Right renal pelvis (tissue), 4 donors: ENCODE measurements at places on chromosomes 7 and 10.

- no peak for DNase-seq
Observed at GRCh38 chr7:105675934-105676371, 94.7 kb upstream of the EFCAB10 start.

DNA sequence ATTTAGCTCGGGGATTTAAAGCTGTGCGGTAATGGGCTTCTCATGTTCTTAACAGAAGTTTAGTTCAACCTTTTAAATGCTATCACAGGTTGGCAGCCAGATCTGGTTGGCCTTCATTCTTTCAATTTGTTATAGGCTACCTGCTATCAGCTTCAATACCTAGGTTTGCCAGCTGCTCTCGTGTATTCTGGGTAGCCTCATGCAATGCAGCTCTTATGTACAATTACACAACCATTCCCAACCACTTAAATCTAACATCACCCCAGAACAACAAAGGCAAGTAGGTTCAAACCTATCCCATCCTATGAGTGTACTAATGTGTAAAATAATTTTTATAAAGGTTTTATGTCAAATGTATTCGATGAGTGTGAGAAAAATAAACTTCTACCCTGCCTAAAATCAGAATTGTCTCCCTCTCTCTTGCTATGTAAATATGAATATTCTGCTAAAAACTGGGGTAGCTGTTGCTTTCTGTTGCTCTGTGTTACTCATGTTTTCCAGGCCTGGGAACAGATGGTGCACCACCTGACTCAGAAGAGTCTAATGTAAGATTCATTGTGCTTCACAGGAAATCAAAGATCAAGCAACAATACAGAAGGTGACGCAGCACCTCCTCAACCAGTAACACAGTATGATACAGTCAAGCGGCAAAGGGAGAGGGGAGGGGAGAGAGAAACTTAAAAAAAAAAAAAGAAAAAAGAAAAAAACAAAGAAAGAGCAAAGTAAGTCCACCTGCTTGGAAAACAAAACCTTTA, 188.6 kb downstream of the ETV1 start:
- no peak for DNase-seq

GRCh38 chr7:38660427-38661099, 29.4 kb upstream of the AMPH start:
- no peak for DNase-seq

- DNase-seq = peak; percentile 13
Observed at GRCh38 chr10:89206402-89207180, 526 bp downstream of the CH25H start.

DNA sequence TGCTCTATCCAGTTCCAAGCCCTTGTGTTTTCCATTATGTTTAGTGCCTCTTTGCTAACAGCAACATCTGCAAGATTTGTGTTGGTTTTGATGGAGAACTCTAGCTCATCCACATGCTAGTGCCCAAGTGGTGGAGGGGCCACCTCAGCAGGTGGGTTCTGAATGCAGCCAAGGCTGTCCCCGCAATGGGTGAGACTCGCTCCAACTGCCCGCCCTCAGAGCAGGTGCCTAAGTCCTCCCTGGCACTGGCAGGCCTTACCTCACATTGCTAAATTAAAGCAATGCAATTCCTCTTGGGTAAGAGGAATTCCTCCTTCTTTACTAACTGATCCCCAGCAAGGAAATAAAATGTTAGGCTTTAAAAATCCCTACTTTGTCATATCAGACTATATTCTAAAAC, 146.8 kb downstream of the ADCY1 start:
- DNase-seq = no peak

DNA sequence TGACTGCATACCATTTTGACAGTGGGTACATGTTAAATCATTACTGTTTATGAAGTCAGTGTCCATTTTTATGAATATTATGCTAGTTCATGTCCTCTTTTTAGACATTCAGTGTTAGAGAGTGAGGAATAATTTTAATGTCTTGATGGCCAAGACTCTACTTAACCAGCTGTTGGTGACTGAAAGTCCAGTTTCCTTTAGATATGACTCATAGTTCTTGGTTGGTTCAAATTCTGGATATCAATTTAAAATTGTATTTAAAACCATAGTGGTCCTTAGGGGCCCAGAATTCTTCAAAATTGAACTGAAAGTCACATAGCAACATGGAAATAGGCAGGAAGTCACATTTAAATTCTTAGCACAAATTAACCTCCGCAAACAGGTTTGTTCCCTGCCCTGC, 196.5 kb upstream of the PRPS1L1 start:
- DNase-seq = no peak

DNA sequence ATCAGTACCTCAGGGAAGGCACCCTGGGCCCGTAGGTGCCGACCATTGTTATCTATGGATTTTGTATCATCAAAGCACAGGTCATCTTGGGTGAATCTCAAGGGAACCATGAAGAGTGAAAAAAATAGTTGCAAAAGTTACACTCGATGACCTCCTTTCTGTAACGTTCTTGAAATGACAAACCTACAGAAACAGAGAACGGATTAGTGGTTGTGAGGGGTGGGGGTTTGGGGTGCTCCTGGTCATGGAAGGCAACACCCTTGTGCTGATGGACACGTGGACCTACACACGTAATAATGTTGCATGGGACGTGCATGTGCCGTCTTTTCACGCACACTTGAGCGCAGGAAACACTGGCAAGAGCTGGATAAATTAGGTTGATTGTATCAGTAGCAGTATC, 655.9 kb downstream of the SDK1 start:
- no peak for DNase-seq

GRCh38 chr10:119737823-119738222, 12.0 kb downstream of the INPP5F start:
- no peak for DNase-seq

DNA sequence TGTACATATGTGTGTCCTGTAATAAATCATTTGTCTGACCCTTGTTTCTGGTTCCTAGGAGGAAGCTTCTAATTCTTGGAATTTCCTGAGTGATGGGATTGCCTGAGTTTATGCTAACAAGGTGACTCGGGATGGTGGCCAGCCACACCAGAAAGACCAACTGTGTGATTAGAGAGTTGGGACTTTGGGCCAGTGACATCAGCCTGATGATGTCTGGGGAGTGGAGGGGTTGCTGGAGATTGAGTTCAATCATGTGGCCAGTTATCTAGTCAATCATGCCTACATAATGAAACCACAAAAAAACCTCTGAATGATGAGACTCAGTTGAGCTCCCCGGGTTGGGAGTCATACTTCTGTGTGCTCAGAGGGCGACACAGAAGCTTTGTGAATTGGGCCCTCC, 23.5 kb upstream of the CARD11 start:
- no peak for DNase-seq
